NCI-H2029 treated with DMSO at 0.1 percent for 48 hours (cell line): ENCODE measurements at places on chromosomes 4 and X.

DNA sequence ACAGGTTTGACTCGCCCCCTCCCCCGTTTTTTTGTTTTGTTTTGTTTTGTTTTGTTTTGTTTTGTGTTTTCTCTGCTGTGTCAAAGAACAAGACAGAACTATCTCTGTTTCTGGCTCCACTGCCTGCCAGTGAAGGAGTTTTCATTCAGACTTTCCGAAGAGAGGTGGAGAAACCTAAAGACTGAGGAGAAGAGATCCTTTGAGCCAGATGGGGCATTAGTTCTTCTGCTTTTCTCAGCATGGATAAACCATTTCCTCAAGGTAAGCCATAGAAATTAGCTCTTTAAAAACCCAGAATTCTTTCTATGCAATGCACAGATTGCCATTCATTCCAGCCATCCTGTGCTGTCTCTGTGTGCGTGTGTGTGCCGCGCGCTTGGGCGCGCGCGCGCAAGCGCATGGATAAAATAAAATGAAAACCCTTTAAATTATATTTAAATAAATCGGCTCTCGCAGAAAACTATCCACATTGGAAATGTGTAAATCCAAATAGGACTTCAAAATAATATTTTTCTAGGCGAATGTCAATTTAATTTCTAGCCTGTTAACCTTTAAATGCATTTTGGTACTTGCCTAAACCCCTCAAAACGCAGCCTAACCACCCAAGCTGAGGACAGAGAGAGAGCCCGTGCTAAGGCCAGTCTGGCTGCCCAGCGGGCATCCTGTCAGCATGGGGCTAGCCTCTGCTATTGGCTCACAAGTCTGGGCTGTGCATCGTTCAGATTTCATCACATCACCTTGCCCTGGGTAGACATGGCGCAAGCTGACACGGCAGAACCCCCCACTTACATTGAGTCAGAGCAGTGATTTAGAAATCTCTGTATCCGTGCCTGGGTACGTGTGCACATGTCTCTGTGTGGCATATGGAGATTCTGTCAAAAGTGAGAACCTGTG is 113.0 kb upstream of the VAMP7 start:
- DNase-seq = no peak

DNA sequence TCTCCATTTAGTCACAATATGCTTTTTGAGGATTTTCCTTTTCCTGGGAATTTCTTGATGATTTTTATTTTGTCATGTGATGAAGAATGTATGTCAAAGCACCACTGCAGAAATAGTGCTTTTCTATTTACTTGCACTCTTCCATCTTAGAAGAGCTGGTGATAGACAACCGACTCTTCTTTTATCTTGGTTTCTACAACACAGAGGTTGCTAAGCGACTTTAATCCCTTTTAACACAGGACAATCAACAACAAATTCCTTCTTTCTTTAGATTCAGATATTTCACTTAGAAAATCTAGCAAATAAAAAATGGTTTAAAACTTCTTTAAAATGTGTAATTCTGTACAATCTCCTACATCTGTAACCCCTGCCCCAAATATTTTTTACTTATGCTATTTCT is 34.6 kb downstream of the TET2 start:
- DNase-seq = no peak

- DNase-seq = no peak
Measured at GRCh38 chrX:44241546-44241945, 101.9 kb downstream of the EFHC2 start.

DNA sequence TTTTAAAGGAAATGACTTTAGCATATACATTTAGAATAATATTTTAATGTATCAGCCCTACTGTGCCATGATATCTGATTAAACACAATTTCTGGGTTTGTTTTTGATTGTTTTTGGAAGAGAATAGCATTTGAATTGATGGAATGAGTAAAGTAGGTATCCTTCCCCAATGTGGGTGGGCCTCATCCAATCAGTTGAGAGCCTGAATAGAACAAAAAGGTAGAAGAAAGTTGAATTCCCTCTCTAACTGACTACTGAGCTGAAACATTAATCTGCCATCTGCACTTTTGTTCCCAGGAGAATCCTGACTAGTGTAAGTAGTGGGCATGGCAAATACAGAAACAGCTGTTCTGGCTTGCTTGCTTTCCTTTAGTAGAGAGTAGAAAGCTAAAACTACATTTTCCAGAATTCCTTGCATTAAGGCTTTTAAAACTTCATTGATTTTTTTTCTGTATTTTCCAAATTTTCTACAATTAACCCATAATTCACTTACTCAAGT is 9.7 kb upstream of the SEC24D start:
- no peak for DNase-seq

DNA sequence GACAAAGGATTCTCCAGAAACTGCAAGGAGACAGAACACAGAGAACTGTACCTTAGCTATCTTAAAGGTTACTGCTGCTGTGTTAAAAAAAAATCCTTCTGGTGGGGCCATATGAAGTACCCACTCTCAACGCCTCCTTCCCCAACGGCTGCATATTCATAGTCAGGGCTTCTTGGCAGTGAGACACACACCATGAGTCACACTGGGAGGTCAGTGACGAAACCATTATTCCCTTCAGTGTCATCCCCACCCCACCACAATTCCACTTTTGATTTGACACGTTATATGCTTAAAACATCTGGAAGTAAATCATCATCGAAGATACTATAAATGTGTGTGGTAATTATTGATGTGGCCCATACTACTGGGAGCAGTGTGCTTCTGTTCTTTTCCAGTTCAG is 271.5 kb downstream of the LDB2 start:
- no peak for DNase-seq

DNA sequence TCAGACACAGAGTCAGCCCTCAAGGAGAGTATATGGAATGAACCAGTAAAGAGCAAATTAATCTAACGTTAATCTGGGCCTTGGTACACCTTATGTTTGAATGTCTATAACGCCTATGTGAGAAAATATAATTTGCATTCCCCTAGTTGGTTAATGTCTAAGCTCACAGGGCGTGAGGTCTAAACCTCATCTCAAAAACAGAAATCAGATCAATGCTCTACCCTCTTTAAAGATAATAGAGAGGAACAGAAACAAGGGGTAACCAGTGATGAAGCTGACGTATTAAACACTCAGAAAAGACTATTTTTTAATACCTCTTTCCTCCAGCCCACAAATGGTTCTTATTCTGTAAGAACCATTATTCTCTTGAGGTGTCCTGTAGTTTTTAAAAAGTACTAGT is 369.2 kb upstream of the NOCT start:
- no peak for DNase-seq

DNA sequence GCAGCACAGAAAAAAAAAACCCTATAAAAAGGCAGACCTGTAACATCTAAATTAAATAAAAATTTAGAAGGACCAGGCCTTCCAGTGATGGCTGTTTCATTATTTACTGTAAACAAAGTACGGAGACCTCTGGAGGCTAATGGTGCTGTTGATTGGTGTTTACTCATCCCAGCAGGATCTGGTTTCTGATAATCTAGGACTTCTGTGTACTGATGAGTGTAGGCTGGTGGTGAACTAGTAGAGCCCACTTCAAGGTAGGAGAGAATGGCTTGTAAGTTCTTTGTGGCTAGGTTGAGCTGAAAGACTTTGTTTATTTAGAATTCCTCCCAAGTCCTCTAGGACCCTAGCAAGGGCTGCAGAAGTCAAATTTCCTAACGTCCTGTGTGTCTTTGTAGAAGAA is 398.1 kb upstream of the PITX2 start:
- no peak for DNase-seq

DNA sequence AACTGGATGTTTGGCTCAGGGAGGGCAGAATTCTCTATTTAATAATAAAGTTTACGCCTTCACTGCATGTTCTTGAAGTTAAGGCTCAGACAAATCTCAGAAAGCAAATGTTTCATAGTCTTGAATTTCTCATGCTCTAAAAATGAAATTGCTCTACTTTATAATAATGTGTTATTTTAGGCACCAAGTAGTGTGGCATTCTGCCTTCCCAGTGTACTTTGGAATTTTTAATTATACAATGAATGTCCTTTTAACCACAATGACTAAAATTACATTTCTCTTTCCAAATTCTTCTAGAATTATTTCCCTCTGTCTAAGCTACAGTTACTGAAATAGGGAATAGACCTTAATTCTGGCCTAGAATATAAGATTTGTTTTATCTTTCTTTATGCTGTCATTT is 97.9 kb upstream of the PDE5A start:
- DNase-seq = no peak
